ENCODE measurements at places on chromosomes 1 and 21.
A peak's percentile ranks its signal among the peaks of the same experiment; 100 is the strongest.

DNA sequence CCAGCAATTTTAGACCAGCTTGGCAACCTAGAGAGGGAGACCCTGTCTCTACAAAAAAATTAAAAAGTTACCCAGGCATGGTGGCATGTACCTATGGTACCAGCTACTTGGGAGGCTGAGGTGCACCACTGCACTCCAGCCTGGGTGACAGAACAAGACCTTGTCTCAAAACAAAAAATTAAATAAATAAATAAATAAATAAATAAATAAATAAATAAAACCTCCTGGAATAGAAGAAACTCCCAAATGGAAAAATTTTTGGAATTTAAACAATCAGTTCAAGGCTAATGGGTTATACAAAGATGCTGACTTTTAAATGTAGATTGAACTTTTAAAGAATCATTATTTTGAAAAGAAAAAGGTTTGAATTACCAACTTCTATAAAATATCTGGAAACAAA, 22.2 kb downstream of the UBR4 start:
- no peak for DNase-seq

- no peak for DNase-seq
Measured at GRCh38 chr1:41698916-41699860, 214.7 kb upstream of the EDN2 start.

GRCh38 chr21:46289655-46290179, 3.6 kb downstream of the YBEY start:
- no peak for DNase-seq

DNA sequence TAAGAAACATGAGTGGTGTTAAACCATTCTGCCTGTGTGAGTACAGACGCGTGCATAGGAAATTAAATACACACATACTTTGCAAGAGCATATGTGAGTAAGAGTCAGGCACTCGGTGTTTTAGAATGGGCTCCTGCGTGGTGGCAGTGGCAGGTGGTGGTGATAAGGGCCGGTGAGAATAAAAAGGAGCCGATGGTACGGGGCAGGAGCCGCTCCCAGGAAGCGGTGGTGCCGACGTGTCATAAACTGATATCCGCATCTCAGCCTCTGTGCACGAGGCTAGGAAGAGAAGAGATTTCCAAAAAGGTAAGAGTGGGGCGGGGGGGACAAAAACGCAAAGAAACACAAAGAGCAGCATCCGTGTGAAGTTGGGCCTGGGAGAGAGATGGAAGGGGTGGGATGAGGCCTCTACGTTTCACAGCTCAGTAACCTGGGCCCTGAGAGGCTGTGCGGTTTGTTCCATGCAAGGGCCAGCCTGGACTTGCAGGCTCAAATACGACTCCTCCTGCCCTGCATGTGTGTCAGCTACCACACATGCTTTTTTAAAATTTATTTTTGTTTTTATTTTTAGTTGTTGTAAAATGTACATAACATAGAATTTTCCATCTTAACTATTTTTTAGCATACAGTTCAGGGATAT, 127.7 kb upstream of the COL6A1 start:
- no peak for DNase-seq

DNA sequence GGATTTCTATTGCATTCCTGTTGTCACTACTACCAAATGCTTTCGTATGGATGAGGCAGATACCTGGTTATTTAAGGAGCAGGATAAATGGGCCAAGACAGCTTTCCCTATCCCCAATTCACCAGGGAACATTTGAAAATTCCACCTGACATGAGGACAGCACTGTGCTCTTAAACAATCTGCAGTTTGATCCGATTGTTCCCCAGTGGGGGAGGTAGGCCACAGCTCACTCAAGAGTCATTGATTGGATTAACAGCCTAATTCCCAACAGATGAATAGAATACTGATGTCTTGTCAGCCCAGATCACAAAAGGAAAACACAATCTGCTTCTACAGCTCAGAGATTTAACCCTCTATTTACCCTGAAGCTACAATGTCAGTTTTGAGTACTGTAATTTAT, 123.9 kb downstream of the LHX4 start:
- DNase-seq: no peak

GRCh38 chr1:42733415-42734200, 6.4 kb downstream of the CLDN19 start:
- no peak for DNase-seq

- no peak for DNase-seq
Measured at GRCh38 chr1:201324821-201325677, 41.7 kb downstream of the PKP1 start.

GRCh38 chr1:202809597-202810159, 1.1 kb upstream of the PCAT6 start:
- no peak for DNase-seq

DNA sequence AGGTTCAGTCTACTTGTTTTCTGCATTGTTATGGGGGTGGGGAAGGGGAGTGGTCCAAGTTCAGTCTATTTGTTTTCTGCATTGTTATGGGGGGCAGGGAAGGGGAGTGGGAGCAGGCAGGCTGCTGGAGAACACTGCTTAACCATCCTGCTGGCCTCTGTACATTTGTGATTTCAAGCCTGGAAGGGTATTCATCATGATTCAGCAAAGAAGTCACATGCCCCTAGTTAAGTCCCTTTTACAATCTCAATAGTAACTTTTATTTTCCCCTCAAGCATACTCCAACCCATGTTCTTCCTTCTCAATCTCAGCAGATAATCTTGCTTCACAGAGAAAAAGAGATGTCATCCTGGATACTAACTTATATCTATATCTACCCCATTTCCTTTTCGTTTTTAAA, 7.9 kb downstream of the LYST start:
- peak; percentile 65 for DNase-seq

DNA sequence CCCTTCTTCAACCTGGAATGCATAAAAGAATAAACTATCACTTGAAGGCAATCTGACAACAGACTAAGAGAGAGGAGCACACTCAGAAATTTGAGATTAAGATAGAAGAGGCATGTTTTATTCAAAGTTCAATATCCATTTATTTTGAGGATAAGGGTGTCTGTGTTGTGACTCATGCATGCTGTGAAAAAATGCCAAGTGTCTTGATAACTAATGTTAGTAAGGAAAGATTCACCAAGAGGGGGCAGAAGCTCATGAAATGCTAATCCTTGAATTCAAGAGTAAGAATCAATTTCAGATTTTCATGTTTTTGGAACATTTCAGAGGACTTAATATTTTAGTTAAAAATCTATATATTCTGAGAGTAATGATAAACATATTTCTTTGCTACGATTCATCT, 94.0 kb downstream of the IFI44 start:
- DNase-seq: no peak

DNA sequence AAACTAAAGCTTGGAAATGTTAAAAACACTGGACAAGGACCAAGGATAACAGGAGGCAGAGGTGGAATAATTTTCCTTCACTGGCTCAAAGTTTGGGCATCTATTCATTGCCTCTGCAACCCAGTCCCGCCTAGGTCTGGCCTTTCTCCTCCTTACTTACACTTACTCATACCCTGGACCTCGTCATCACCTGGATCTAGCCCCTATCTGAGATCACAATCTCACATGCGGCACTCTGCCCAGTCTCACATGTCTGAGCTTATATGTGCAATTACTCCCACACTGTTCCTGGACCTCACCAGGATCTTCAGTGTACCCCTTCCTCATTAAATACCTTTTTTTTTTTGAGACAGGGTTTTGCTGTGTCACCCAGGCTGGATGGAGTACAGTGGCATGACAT, 37.6 kb downstream of the NVL start:
- no peak for DNase-seq

DNA sequence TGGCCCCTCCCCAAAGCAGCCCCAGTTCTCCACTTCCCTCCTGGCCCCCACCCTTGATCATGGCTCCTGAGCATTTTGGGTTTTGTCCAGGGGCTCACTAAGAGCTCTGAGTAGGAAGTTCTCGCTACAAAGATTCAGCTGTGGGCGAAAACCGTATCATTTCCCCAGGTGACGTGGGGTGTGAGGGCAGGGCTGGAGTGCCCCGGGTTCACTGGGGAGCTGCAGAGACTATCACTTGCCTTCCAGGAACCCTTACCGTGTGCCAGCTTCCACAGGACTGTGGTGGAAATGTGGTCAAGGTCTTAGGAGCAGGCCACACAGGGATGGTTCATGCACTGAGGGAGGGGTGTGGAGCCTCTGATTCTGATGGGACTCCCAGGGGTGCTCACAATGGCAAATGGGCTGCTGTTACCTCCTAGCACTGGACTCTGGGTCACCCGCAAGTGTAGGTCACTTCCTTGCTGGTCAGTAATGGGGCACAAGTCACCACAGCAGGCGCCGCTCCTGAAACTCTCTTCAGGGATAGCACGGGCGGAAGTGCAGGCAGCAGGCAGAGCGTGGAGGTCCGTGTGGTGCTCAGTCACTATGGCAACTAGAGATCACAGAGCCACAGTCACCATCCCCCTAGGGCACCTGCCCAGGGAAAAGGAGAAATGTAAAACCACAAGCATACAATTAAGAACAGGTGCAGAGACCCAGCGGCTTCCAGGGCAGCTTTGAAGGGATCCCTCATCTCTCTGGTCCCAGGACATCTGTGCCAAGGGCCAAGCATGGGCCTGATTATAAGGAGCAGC, 35.4 kb downstream of the RSPH1 start:
- DNase-seq: no peak

- DNase-seq: no peak
Measured at GRCh38 chr1:94971491-94971924, 44.6 kb upstream of the CNN3 start.

DNA sequence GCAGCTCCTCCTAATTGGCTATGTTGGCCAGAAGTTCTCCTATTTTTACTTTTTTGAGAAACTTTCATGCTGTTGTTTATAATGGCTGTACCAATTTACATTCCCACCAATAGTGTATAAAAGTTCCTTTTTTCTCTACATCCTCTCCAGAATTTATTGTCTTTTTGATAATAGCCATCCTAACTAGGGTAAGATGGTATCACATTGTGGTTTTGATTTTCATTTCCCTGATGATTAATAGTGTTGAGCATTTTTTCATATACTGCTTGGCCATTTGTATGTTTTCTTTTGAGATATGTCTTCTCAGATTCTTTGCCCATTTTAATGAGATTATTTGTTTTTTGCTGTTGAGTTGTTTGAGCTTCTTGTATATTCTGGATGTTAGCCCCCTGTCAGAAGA, 46.8 kb downstream of the NTMT2 start:
- DNase-seq: no peak

DNA sequence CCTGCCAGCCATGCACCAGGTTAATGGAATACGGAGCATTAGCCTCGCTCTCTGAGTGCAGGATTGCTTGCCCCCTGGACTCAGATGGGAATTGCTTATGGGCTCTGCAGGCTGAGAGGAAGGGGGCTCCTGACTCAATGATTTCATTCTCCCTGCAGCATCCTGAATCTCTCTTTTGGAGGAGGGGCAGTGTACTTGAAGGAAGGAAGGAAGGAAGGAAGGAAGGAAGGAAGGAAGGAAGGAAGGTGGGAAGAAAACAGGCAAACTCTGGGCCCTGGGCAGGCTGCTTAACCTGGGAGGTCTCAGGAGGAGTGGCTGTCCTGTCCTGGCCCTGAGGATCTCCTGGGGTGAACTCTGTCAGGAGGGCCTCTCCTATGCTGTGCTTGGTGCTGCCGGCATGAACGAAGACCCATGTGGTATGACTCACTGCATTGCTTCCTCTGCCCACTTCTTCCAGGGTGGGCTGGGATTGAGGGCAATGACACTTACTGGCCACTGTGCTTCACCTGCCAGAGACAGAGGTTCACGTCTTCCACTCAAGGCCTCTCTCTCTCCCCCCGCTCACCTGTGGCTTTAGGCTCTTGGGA, 257.1 kb upstream of the CSF3R start:
- no peak for DNase-seq

DNA sequence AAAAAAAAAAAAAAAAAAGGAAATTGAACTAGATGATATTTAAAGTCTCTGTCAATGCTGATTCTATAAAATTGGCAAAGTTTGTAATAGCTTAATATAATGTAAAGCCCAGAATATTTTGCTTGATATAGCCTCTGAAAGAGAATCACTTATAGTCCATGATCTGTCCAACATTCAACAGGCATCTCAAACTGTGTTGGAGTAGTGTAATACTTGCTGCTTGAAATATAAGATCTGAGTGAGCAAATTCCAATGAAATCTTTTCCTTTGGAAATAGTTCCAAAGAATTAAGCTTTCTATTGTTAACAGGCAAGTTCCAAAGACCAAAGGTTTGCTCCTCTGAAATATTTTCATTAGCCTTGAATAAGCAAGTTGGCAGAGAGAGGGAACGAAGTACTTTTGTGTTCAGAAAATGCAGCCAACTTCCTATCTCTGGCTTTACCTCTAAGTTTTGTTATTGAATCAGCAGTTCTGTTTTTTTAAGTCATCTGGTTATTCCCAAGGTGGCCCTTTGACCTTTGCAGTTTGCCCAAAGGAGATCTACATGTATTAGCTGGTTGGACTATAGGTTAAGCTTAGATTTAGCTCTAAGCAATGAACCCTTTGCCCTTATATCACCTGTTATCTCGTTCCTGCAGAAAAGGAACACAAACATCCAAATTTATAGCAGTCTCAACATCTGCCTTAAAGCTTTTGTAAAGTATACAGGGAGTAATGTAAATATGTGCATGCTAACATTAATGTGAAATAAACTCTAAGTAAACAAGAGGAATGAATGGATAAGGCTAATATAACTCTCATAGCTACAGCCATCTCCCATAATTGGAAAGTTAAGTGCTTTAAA, 24.4 kb upstream of the CEP350 start:
- no peak for DNase-seq

- no peak for DNase-seq
Measured at GRCh38 chr21:42417533-42417932, 13.8 kb downstream of the UBASH3A start.

GRCh38 chr1:59223989-59224634, 72.8 kb upstream of the FGGY start:
- no peak for DNase-seq

GRCh38 chr1:53332833-53333232, 5.0 kb upstream of the LRP8 start:
- no peak for DNase-seq

DNA sequence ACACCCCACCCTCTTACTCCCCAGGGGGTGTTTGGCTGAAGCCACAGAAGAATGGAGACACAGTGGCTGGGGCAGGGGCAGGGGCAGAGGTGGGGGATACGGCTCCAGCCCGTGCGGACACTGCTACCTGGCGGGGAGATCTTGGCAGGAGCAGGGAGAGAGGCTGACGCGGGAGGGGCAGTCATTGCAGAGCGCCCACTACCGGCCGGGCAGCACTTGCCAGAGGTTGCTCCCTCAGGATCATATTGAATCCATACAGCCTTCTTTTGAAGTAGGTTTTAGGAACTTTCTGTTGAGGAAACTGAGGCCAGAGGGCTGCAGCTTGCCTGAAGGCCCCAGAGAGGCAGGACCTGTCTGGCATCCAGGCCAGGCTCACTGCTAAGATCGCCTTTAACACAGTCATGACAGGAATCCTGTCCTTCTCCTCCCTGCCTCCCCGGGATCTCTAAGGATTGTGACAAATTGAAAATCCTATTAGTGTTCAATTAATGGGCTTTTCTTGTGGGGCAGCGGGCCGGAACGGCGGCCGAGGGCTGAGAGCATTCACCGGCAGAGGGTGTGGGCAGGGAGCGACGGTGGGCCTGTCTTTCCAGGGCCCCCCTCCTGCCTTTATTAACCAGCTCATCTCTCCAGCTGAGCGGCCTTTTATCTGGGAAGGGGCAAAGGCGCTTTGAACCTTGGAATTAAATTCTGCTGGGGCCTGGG, 65.5 kb upstream of the WNT4 start:
- no peak for DNase-seq

- DNase-seq: no peak
Measured at GRCh38 chr1:173126421-173126820, 75.7 kb upstream of the TNFSF18 start.

GRCh38 chr1:7018826-7019225, 233.6 kb downstream of the CAMTA1 start:
- no peak for DNase-seq

GRCh38 chr21:42463861-42464515, 32.0 kb downstream of the RSPH1 start:
- peak; percentile 55 for DNase-seq

Data from inflammatory macrophage treated with lipopolysaccharide for 1 hour (primary cell).